ENCODE measurements at places on chromosomes 12 and 14.

- no peak for DNase-seq
Observed at GRCh38 chr12:128592220-128592744, 231.5 kb downstream of the SLC15A4 start.

GRCh38 chr14:30267141-30267540, 291.8 kb upstream of the G2E3 start:
- no peak for DNase-seq

GRCh38 chr14:23877111-23877510, 76.5 kb upstream of the DHRS4 start:
- DNase-seq = no peak

GRCh38 chr12:80033448-80033847, 65.9 kb upstream of the OTOGL start:
- no peak for DNase-seq

- DNase-seq = no peak
Observed at GRCh38 chr14:37610945-37611523, 15.6 kb downstream of the TTC6 start.

GRCh38 chr12:113059071-113059595, 2.6 kb downstream of the DTX1 start:
- no peak for DNase-seq

DNA sequence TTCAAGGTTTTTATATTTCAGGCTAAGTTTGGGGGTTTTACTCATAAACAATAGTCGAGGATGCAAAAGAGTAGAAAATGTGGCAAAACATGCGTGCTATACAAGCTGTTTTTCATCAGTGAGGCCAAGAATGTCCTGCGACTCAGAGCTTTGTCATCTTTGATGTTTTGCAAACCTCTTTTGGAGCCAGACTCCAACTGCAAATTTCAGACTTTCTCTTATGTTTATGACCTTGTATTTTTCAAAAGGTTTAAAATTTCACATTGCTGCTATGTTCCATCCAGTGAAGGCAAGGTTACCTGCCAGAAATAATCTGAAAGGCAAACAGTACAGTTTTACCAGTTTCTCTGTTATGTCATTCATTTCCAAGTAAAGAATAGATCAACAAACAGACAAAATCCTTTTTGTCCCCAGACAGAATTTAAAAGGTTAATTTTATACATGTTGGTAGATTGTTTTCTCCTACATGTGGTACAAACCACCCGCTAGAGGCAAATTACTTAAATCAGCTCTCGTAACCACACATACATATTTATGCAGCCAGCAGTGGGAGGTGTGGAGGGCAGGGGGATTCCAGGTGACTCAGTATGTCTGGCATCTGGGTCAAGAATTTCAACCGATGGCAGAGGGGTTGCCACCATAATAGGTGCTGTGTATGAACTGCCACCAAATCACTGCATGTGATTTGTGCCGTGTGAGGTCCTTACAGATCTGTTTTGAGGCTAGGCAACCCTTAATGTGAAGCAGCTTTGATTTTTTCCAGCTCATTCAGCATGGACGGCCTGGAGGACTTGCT, 119.8 kb upstream of the CPM start:
- DNase-seq = no peak

DNA sequence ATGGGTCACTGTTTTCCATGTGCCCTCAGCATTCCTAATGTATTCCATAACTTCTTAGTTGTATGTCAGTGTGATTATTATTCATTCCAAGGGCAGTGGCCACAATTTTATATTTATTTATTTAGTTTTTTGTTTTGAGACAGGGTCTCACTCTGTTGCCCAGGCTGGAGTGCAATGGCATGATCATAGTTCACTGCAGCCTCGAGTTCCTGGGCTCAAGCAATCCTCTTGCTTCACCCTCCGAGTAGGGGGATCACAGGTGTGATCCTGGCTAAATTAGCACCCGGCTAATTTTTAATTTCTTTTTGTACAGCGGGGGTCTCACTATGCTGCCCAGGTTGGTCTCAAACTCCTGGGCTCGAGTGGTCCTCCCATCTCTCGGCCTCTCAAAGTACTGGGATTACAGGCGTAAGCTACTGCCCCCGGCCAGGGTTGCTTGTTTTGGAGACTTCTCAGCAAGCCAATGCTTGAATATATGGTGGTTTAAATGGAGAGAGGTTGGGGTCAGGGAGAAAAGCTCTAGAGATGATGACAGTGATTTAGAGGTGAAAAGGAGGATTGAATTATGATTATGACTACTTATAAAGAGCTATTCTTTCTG, 7.6 kb downstream of the GPRC5A start:
- no peak for DNase-seq

DNA sequence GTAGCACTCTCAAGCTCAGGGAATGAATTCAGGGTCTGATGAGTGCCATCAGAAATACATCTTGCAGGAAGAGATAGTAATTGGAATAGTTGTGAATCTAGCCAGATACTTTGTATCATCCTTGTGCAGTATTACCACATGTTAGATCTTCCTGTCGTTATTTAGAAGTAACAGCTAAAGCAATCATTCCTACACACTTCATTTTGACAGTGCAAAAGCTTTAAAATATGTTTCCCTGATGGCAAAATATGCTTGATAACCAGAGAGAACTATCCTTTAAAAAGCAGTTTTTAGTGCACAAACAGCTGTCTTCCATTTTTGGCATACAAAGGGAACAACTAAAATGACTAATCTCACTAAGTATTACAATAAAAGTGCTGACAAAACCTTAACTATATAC, 149.5 kb upstream of the SLC38A2 start:
- DNase-seq = no peak

DNA sequence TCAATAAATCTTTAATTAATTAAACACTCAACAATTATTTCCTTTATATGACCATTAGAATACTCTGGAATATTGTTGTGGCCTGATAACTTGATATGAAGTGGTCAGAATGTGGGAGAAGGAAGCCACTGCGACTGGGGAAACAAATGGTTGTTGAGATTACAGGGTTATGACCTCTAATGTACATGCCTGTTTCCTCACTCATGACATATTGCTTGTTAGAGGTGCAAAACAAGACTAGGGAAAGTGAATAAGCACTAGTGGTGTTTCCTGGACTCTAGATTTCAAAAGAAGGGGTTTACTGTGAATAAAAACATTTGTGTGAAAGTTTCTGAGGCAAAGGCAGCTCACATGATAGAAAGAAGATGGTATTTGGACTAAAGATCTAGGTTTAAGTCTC, 53.3 kb downstream of the STAB2 start:
- no peak for DNase-seq

- peak; percentile 11 for DNase-seq
Observed at GRCh38 chr12:109734219-109735000, 20.8 kb downstream of the FAM222A start.

DNA sequence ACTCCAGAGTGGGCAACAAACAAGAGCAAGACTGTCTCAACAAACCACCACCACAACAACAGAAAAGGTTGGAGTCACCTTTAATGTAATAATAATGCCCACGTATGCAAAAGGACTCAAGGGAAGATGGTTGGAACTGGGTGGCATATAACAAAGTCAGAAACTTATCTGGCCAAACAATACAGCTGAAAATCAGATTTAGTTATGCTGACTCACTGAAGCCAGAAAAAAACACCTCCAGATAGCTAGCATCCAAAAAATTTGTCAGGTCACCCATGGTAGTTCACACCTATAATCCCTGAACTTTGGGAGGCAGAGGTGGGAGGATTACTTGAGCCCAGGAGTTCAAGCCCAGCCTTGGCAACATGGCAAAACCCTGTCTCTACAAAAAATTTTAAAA, 24.4 kb downstream of the SLC11A2 start:
- no peak for DNase-seq

- DNase-seq = no peak
Observed at GRCh38 chr14:67778792-67779191, 37.6 kb downstream of the ZFYVE26 start.

DNA sequence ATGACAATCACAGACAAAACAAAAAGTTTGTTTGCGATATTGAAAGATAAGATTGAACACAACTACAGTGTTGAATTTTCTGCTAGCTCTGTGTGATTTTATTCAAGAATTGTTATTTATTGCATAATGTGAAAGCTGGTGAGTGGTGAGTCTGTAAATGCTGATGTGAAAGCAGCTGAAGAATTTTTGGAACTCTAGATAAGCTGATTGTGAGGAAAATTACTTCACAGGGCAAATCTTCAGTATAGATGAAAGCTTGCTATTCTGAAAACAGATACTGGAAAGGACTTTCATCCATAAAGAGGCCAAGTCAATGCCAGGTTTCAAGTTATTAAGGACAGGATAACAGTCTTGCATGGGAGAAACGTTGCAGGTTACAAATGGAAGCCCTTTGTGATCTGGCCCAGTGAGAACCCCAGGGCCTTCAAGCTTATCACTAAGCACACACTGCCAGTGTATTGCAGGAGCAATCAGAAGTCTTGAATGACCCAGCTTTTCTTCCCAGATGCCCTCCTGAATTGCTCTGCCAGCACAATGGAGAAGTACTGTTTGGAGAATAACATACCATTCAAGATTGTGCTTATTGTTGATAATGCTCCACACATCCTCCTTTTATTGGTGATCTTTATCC, 153.7 kb downstream of the PCNX1 start:
- DNase-seq = no peak

GRCh38 chr14:93788543-93789227, 400 bp upstream of the PRIMA1 start:
- DNase-seq = no peak

GRCh38 chr12:1795221-1795784, 25.1 kb upstream of the LRTM2 start:
- no peak for DNase-seq

DNA sequence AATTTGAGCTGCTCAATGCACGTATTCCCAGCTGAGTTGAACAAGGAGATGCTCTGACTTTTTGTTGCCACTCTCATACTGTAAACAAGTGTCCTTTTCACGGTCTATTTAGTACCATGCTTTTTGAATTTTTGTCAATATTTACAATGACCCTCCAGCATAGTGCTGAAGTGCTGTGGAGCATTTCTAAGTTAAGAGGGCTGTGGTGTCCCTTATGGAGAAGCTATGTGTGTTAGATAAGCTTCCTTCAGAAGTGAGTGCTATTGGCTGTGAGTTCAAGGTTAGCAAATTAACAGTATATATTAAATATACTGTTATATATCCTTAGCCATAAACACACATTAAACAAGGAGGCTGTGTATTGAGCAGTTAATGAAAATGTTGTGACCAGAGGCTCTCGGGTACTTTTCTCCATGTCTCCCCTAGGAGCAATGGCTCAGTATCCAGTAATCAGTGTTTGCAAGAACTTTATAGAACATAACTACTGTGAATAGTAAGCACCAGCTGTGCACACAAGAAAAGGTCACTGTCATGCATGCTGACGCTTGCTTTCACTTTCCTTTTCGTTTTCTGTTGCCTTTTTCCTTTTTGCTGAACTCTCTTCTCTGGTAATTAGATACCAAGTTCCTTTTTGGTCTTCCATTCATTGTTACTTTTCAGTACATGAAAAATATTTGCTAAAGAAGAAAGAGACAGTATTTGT, 187.2 kb upstream of the NEDD1 start:
- DNase-seq = peak; percentile 46

DNA sequence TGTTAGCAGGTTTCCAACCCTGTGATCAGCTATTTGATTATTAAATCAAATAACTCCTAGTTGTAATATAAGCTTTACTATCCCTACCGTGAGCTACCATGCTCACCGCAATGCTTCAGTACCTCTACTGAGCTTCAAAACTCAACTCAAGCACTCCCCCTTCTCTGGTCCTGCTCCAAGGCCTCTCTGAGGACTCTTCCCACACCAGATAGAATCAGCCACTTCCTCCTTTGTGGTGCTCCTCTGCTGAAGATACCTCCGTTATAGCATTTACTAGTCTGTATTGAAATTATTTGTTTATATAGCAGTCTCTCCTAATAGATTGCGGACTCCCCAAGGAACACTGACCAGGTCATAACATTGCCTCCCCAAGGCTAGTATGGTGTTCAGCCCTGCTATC, 17.5 kb downstream of the AREL1 start:
- no peak for DNase-seq

DNA sequence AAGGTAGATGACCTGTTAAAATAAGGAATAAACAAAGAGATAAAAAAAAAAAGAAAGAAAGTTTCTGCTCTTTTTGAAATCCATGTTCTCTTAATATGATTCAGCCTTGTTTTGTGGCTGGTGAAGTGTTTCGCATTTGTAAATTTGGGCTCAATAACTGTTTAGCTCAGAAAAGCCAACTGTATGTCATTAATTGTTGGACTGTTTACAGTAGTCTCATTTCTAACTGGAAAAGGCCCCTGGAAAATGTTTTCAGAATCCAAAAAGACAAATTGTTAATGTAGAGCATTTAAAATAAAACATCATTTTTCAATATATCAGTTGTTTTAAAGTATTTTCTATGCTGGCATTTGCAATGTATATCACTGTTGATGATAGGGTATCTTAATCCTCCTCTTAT, 47.4 kb upstream of the DYRK2 start:
- DNase-seq = no peak

- DNase-seq = no peak
Observed at GRCh38 chr12:1044696-1045095, 53.7 kb downstream of the ERC1 start.

DNA sequence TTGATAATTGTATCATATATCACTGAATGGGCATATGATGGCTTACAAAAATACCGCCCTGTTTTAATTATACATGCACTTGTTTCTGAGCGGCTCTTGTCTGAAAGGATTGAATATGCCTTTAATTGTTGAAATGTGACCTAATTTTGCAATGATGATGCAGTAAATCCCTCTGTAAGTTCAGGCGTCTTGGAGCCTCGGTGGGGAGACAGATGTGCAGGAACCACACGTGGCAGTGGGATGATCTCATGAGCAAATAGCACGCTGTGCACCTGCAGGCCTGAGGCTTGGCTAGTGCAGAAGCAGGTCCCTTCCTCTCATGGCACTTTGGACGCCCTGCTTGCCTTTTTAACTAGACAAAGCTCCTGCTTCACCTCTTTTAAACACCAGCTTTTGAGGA, 49.3 kb upstream of the ASPG start:
- DNase-seq = no peak

GRCh38 chr12:32874078-32874477, 22.5 kb downstream of the PKP2 start:
- no peak for DNase-seq
